ENCODE measurements at places on chromosomes 11 and 22.

- no peak for DNase-seq
These were observed 10.8 kb upstream of the CYP2R1 start for GRCh38 chr11:14902650-14903350.

- no peak for DNase-seq
These were observed 6.7 kb downstream of the ZBTB44 start for GRCh38 chr11:130308059-130308458.

GRCh38 chr11:94376841-94377240 lies 24.4 kb downstream of the GPR83 start:
- DNase-seq, result no peak

DNA sequence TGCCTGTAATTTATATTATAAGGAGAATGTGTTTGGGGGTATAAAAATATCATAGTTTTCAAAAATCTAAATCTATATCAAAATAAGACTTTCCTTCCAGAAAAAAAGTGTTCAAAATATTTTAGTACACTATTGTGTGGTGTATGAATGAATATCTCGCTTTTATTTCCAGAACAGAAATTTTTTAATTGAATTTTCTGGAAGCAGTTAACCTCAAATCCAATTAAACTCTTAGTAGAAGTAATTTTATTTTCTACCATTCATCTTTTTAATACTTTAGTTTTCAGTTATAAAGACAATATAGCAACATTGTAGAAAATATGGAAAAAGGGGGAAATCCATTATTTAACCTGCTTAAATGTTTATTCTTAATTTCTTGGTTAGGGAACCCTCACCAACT lies 58.7 kb downstream of the ACER3 start:
- DNase-seq, result no peak

DNA sequence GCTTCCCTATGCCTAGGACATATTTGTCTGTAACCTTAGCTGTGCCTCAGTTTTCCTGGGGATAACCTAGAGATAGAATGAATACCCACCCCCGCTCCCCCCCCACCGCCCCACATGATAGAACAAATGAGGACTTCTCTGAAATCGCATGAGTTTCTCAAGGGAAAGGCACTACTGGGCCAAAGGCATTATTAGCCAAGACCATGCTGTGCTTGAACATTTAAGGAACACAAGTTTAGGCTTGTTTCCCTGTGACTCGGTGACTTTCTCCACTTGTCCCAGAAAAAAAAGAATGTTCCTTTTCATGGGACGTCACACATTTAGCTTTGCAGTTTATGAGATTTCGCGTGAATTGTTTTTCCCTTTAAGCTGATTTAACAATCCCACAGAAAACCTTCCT lies 51.4 kb upstream of the CRTAM start:
- DNase-seq, result no peak

- no peak for DNase-seq
These were observed 99.7 kb upstream of the VPREB1 start for GRCh38 chr22:22144858-22145257.

DNA sequence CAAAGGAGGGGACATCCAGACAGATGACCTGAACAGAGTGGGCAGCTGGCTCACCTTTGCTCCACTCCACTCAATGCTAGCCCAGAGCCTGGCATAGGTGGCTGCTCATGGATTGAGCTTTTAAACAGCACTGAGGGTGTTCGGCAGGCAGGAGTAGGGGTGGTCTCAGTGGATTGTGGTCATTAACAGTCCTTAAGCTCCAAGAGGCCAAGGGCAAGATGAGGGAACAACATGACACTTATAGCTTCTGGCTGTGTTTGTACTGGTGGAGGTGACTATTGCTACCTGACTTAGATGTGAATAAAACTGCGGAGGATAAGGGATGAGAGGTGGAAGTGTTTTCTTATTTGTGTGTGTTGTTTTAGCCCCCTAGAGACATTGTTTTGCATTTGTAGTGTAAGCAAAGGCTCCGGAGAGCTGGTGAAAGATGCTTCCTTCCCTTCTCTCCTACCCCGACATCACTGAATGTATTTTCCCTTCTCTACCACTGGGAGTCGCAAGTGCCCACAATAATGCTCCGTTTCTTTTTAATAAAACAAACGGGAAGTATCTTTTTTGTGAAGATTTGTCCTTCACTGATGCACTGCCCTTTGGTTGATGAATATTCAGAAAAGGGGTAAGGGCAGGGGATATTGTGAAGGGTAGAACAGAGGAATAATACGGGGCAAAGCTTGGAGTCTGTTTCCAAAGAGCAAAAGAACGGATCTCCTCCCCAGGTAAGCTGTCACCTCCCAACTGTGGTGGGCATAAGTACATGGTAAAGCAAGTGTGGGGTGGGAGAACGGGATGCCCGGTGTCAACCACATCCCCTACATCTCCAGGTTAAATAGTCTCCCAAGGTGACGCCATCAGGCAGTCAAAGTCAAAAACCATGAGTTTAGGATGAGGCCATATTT lies 27.5 kb upstream of the MTNR1B start:
- DNase-seq, result peak; percentile 2

GRCh38 chr11:134282121-134283045 lies 6.2 kb downstream of the GLB1L3 start:
- DNase-seq, result no peak

- DNase-seq, result no peak
These were observed 213.9 kb downstream of the SBF2 start for GRCh38 chr11:10080138-10080537.

DNA sequence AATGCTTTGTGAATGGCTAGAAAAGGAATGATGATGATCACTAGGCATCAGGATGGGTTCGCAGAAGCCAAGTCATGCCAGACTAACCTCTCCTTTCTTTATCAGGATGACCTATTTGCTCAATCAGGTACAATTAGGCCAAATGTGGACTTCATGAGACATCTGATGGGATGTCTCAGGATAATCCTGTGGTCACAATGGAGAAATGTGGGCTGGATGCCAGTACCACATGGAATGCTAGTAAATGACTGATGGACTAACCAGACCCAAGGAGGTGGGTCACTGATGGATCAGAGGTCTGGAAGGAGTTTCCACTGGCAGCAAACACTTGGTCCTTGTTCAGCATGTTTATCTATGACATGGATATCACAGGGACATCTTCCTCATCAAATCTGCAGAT lies 94.8 kb upstream of the PHOX2A start:
- no peak for DNase-seq

GRCh38 chr11:85438328-85438727 lies 188.8 kb downstream of the DLG2 start:
- no peak for DNase-seq

GRCh38 chr11:92528001-92528400 lies 303.4 kb downstream of the FAT3 start:
- no peak for DNase-seq

GRCh38 chr11:128658502-128658901 lies 35.4 kb upstream of the FLI1 start:
- DNase-seq, result no peak

- no peak for DNase-seq
These were observed 971 bp downstream of the TUBGCP6 start for GRCh38 chr22:50243685-50244419.

DNA sequence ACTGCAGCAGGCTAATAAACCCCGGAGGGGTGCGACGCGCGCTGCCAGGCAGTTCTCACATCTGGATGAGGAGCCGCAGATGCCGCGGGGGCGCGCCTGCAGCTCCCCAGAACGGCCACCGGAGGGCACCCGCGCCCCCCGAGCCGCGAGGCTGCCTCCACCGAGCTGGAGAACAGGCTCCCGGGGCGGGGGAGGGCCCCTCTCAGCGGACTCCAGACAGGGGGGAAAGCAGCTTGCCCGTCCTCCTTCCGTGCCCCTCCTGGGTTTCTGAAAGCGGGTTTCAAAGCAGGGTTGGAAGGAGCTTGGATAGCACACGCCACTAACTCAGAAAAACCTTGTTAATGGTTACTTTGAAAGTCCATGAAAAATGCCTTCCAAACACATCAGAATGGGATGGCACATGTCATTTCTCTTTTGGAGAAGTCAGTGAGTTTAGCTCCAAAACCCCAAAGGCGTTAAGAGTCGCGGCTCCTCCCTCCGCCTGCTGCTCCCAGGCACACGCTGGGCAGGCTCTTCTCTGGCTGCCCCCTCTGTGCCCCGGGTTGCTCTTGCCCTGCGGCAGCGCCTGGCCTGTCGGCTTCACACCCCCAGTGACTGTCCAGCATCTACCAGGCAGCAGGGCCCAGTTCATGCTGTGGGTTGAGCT lies 317.8 kb downstream of the NTM start:
- peak; percentile 32 for DNase-seq

DNA sequence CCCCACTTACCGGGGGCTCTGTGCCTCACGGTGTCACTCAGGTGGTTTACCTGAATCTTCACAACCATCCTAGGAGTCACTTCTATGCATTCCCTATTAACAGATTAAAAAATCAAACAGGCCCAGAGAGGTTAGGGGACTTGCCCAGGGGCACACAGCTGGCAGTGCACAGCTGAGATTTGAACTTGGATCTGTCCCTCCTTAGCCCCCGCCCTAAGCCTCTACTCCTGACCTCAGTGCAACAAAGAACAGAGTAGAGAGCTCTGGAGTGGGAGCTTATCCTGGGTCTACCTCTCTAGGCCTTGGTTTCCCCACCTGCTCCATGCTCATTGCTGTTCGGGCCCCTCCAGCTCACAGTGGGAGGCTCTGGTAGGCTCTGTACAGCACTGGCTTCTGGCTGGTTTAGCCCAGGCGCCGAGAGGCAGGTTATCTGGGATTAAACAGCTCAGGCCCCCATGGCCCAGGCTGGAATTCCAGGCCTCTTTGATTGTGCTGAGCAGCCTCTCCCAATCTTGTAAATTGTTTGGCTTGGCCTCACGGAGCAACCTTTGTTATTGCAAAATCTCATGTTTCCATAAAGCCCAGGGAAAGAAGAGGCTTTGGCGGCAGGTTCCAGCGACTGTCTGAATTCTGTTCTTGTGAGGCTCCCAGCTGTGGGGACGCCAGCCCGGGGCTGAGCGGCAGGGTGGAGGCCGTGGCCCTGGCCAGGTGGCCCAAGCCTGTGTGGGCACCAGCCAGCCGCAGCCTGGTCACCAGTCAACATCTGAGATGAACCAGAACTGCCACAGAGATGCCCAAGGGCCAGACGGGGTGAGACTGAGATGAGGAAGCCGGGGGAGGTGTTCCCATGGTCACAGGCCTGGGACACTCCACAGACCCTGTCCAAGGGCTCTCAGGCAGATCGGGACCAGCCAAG lies 28.9 kb upstream of the SHISAL1 start:
- DNase-seq, result no peak
